Fibroblast of skin of left quadriceps (primary cell): ENCODE measurements at places on chromosomes 7 and 10.
A peak's percentile ranks its signal among the peaks of the same experiment; 100 is the strongest.

DNA sequence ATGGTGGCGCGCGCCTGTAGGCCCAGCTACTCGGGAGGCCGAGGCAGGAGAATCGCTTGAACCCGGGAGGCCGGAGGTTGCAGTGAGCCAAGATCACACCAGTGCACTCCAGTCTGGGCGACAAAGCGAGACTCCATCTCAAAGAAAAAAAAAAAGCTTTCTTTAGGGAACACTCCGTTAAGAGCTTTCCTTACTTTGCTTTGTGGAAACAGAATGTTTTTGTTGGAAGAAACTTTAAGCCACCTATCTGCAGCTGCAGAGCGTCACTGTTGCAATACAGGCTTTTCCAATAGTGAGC lies 641 bp upstream of the TPK1 start:
- DNase-seq: no peak

- DNase-seq: no peak
Measured at GRCh38 chr10:94991243-94991888, 52.9 kb downstream of the CYP2C9 start.

DNA sequence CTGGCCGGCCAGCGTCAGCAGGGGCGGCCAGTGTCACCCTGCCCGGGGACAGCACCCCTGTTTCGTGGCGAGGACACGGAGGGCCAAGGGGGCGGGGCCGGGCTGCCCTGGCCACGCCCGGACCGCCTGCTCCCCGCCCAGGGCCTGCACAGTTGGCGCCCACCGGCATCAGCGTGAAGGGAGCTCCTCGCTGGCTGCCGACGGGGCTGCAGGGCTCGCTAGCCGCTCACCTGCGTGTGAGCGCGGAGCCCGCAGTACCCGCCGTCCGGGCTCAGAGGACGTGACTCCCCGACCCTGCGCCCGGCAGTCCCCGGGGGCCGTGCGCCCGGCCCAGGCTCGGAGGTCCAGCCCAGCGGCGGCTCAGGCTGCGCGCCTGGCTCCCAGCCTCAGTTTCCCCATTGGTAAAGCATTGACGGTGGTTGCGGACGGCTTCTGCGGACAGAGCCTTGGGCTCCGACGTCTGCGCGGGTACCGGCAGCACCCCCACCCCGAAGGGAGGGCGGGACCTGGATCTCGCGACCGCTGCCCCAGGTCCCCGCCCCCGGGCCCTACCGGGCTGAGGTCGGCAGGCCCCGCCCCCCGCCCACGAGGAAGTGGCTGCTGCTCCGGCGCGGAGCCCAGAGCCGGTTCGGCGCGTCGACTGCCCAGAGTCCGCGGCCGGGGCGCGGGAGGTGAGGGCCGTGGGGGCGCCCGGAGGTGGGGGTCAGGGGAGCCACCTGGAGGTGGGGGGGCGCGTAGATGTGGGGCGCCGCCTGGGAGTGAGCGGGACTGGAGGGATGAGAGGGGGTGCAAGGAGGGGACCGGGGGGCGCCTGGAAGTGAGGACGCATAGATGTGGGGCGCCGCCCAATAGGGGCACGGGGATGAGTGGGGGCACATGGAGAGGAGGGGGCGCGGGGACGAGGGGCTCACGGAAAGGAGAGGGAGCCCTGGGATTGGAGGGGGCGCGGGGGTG lies at the start of gene ARPC1B:
TSS of gene ARPC1B (plus strand) at position 620 of the 954 bp plus-strand sequence. CDS start 10,985 bp downstream, outside the sequence.
- DNase-seq: no peak

DNA sequence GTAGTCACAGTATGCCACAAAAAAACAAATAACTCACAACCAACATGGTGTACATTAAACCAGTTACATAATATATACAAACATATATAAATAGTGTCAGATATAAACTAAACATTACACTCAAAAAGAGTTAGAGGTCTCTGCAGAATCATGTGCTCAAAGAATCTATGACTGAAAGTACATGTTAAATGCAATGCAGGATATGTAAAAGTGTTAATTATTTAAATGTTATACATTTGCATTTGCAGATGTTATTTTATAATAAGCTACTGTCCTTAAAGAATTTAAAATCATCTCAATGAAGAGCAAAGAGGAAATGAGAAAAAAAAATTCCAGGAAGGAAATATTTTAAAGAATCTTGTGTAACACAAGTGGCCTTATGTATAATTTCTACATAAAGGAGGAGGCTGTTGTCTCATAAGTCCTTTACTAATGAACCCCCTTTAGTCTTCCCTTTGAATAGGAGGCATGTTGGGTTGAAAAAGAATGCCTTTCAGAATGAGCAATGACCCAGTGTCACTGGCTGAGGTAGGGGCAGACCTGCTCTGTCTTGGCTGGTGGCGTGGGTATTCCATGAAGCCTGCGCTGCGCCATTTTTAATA lies 148.9 kb downstream of the ITGA8 start:
- no peak for DNase-seq

- DNase-seq: no peak
Measured at GRCh38 chr10:35579116-35579515, 26.0 kb upstream of the GJD4 start.

GRCh38 chr7:136956671-136957070 lies 88.2 kb downstream of the CHRM2 start:
- DNase-seq: no peak

- peak; percentile 64 for DNase-seq
Measured at GRCh38 chr10:15123749-15124184, 26.6 kb downstream of the RPP38 start.

DNA sequence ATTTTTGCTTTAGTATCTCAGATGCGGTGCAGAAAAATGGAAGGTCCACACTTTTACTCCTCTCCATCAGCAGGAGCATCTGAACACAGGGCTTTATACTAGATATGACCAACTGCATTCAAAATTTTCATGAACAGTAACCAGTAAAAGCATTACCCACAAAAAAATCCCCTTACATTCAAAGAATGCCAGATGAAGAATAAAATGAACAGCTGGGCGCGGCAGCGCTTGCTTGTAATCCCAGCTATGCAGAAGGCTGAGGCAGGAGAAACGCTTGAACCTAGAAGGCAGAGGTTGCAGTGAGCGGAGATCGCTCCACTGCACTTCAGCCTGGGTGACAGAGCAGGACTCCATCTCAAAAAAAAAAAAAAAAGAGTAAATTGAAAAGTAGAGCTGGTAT lies 3.1 kb downstream of the SAR1A start:
- no peak for DNase-seq

GRCh38 chr10:24237801-24238395 lies 29.0 kb downstream of the KIAA1217 start:
- no peak for DNase-seq

DNA sequence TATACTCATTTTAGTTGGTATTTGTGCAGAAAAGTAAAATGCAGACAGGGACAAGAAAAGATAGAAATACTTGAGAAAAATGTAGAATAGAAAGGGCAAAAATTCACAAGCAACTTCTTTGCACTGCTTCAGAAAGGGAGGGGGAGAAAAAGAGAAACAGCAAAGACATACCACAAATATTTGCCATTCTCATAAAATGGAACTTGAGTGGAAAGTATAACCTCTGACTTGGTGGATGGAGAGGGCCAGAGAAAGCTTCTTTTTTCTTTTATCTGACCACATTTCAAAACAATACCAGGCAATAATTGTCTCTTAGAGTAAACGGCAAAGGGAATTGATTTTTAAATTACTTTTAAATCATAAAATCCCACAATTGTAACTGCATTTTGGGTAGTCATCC lies 35.8 kb upstream of the TRUB1 start:
- no peak for DNase-seq

DNA sequence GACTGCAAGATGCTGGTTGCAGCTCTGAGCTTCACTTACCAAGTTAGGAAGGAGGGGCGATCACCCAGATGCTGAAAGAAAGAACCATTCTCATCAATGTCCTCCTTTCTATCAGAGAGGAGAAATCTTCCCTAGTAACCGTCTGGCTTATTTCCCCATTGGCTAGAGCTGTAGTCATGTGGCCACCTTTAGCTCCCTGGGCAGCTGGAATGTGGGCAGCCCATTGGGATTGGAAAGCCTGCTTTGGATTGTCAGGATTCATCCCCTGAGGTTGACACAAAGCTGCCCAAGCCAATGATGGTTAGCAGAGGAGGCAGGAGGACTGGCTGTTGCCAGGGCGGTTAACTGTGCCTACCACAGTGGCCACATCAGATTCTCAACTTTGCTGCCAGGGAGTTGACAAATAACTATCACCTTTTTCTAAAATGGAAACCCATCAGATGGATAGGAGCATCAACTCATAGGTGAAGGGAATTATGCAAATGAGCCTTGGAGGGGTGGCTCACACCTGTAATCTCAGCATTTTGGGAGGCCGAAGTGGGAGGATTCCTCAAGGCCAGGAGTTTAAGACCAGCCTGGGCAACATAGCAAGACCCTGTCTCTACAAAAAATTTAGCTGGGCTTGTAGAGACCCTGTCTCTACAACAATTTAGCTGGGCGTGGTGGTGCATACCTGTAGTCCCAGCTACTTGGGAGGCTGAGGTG lies 206.4 kb upstream of the GALNT17 start:
- DNase-seq: no peak

GRCh38 chr10:132850896-132851295 lies 64.9 kb upstream of the NKX6-2 start:
- no peak for DNase-seq

GRCh38 chr7:149815661-149816266 lies 22.4 kb upstream of the ZNF862 start:
- DNase-seq: no peak

GRCh38 chr7:116455499-116455898 lies 44.0 kb upstream of the CAV2 start:
- no peak for DNase-seq

- no peak for DNase-seq
Measured at GRCh38 chr10:47287805-47288204, 12.2 kb upstream of the GDF10 start.

DNA sequence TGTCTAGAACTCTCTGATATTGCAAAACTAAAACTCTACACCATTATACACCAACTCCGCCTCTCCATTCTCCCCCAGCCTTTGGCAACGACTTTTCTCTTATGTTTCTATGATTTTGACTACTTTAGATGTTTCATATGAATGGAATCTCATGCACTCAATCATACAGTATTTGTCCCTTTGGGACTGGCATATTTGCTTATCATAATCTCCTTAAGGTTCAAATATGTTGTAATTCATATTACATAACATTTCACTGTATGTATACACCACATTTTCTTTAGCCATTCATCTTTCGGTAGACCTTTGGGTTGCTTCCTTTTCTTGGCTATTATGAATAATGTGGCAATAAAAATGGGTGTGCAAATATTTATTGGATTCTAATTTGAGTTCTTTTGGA lies 164.4 kb downstream of the ARL4A start:
- DNase-seq: peak; percentile 1

DNA sequence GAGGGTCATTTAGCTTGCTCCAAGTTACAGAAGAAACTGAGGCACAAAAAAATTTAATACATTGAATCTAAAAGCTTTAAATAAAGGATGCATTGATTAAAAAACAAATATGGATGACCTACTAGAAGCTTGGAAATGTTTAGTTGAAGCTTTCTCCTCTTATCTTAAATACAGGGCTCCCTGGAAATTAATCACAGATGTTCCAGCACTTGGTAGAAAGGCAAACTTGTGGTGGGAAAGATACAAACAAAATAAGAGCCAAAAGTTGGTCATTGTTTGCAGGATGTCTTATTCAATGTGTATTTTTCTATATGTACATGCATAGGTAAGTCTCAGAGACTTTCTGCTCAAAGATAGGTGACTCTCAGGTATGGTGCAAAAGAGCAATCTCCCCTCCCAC lies 40.7 kb upstream of the LYZL1 start:
- no peak for DNase-seq

- no peak for DNase-seq
Measured at GRCh38 chr10:66964946-66965345, 39.1 kb downstream of the LRRTM3 start.

DNA sequence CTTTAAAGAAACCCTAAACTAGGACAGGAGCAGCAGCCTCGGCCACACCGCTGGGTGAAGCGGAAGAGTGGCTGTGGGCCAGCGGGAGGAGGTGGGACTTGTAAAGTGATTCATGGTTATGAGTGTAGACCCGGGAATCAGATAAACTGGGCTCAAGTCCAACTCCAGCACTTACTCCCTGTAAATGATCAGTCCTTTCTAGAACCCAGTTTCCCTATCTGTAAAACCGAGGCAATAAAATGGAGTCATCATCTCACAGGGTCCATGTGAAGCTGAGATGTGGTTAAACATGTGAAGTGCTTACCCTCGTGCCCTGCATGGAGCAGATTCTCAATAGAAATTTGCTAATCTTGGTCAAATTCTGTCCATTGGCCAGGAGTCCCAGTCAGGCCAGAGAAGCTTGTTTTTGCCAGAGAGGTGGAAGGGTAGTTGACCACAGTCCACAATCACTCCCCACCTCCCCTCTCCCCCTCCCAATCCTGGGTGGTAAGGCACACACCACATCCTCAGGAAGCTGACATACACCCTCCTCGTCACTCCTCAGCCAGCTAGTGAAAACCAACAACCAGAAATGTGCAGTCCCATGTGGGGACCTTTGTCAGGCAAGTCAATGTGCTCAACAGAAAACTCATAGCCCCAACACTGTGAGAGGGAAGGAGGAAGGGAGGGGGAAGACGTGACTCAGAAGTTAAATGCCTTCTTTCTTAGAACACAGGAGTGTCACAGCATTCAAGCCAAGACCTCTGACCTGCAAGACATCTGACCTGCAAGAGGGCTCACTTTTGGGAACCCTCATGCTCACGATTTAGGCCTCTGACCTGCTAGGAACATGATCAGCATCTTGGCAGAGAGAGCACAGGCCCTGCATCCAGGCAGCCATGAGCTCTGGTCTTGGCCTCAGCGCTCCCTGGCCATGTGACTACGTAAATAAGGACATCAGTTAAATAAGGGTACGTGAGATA lies 145.1 kb downstream of the PLXNA4 start:
- DNase-seq: peak; percentile 80

DNA sequence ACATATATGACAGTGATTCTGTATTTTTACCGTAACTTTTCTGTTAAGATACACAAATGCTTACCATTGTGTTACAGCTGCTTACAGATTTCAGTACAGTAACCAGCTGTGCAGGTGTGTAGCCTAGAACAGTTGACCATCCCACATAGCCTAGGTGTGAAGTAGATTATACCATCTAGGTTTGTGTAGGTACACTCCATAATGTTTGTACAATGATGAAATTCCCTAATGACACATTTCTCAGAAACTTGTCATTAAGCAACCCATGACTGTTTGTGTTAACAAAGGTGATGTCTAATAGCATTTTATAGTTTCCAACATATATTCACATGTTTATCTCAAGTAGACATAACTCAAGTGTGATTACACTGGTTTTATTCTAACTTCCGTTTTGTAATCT lies 218.5 kb downstream of the PLXDC2 start:
- DNase-seq: no peak

GRCh38 chr7:98991141-98991540 lies 112.8 kb downstream of the TRRAP start:
- no peak for DNase-seq

GRCh38 chr10:63364918-63365317 lies 100.9 kb downstream of the JMJD1C start:
- no peak for DNase-seq

DNA sequence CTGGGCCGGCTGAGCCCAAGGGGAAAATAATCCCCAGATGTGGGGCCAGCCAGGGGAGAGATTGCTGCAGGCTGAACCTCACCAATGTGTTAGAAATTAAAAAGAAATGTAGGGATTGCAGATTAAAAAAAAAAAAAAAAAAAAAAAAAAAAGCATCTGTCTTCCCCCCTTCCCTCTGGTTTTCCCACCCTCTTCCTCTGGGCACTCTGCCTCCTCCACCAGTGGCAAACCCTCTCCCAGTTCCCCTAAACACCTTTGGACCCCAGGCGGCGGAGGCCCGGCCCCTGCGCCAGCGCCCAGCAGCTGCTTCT lies 7.1 kb downstream of the MNX1 start:
- no peak for DNase-seq
